ENCODE measurements at places on chromosomes 2 and 18.

- DNase-seq, result no peak
These were observed 611.8 kb upstream of the FANCL start for GRCh38 chr2:58852905-58853304.

- no peak for DNase-seq
These were observed 329.3 kb downstream of the INSIG2 start for GRCh38 chr2:118417406-118418120.

DNA sequence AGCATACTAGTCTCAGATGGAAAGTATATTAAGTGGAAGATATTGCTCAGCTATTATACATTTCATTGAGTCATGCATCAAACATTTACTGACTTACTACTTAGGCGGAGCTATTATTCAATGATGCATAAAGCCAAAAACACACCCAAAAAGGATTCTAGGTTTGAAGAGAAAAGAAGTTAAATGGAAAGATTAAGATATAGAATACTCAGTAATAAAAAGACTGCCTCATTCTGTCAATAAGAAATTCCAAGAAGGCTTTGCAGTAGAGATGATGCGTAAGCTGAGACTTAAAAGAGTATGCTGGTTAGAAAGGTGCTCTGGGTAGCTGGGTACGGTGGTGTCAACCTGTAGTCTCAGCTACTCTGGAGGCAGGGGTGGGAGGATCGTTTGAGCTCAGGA, 27.6 kb downstream of the STK17B start:
- DNase-seq, result no peak

DNA sequence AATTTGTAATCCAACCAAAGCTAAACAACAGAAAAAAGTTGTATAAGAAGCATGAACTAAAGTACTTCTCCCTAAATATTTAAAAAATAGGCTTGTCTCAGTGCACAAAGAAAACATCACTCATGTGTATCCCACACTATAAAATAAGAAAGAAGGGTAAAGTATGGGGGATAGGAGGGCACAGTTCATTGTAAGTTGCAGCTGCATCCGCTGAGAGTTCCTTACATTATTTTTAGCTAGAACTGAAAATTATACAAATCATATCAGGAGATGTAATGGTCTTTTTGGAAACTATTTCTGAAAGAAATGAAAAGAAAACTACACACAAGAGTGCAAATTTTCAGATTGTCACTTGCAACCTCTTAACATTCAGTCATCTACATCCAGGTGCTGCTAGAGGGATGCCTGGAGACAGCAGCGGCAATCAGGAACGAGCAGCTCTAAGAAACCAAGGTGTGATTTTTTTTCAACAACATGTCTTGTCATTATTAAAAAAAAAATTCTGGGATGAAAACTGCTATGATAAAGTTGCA, 273.6 kb downstream of the ASXL3 start:
- DNase-seq, result no peak

DNA sequence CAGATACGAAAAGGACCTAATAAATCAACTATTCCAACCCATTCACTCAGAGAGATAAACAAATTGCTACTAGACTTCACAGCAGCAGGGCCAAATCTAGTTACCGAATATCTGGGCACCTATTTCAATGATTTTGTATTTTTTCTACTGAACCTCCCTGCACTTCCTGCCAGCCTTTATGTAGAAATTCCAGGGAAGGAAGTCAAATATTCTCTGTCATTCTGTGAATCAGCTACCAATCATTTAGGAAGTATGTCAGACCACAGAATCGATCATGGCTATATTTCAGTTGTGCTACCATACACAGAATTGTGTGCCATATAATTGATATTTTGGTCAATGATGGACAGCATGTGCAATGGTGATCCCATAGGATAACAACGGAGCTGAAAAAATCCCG, 109.6 kb upstream of the SPOPL start:
- no peak for DNase-seq

GRCh38 chr2:118638453-118638852, 209.0 kb downstream of the EN1 start:
- DNase-seq, result no peak

DNA sequence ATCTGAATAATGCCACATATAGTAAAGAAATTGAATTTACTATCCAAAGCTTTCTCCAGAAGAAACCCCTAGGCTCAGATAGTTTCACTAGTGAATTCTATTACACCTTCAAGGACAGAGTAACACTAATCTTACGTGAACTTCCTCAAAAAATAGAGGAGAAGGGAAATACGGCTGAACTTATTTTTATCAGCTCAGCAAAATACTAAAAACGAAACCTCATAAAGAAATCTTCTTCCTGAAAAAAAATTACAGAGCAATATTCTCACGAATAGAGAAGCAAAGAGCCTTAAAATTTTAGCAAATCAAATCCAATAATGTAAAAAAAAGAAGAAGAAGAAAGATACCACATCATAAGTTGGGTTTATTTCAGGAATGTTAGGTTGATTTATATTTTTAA, 14.7 kb downstream of the CAPN13 start:
- DNase-seq, result no peak

GRCh38 chr2:220275454-220275853, 648.0 kb downstream of the SLC4A3 start:
- no peak for DNase-seq

DNA sequence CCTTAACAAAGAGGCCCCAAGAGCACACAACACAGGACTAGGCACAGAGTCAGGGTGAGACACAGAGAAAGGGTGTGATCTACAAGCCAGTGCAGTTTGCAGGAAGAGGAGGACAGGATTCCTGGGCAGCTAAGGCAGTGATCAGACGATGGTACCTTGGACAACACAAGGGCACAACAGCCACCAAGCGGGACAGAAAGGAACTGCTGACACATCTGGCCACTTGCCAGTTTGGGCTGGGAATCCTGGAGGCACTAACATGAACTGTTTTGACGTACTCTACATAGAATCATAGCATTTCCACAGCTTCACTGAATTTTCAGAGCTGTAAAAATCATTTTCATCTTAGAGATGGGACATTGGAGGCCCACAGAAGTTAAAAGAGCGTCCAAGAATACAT, 221.5 kb upstream of the SLC35G4 start:
- DNase-seq, result no peak

GRCh38 chr18:69948919-69949537, 1.4 kb upstream of the CD226 start:
- DNase-seq, result peak; percentile 54

DNA sequence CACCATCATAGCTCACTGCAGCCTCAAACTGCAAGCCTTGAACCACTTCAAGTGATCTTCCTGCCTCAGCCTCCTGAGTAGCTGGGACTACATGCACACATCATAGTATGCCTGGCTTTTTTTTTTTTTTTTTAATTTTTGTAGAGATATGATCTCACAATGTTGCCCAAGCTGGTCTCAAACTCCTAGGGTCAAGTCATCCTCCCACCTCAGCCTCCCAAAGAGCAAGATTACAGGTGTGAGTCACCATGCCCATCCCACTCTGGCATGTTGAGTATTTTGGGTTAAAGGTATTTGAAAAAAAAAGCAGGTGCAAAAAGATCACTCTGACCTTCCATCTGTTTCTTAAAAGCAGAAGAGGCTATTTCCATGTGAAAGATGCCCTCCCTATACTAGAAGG, 86.4 kb upstream of the FZD7 start:
- no peak for DNase-seq

GRCh38 chr18:27314996-27315395, 129.9 kb upstream of the CHST9 start:
- DNase-seq, result no peak

DNA sequence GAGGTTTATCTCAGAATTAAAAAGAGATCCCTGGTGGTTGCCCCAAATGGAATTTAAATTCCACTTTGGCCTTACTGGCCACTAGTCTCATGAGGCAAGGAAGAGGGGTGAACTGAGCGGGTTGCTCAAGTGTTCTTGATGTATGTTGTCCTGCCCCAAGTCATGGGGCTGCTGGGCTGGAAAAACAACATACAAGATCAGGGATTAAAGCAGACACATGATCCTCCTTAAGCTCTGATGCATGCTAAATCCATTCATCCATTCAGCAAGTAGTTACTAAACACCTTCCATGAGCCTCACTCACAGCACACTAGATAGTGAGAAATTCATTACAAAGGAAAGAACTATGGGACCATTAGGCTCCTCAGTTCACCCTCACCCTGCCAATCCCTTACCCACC, 196.3 kb downstream of the MREG start:
- no peak for DNase-seq

GRCh38 chr2:47195148-47195547, 40.0 kb upstream of the STPG4 start:
- DNase-seq, result no peak

- DNase-seq, result no peak
These were observed 173.3 kb upstream of the PIEZO2 start for GRCh38 chr18:11322716-11323115.

DNA sequence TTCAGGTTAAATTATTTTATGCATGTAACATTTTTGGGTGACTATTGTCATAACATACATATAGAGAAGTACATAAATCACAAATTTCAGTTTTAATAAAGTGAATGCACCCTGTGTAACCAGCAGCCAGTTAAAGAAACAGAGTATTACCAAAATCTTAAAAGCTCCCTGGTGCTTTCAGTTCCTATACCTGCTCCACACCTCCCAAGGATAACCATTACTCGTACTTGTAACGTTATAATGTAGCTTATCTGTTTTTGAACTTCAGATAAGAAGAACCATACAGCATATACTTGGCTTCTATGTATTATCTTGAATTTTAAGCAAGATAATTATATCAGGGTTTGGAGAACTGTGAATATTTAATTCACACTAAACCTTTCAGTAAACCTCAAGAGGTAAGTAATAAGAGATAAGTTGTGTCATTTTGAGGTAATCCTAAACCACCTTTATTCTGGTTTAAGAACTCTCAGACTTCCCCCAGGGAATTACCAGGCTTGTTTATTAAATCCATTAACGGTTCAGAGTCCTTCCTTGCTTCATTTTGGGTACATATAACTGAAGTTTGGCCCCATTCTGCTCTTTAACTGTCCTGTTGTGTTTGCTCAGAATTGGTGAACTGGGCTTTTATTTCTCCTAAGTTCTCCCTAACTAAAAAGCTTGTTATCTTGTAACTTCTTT, 58.6 kb downstream of the LCLAT1 start:
- no peak for DNase-seq

DNA sequence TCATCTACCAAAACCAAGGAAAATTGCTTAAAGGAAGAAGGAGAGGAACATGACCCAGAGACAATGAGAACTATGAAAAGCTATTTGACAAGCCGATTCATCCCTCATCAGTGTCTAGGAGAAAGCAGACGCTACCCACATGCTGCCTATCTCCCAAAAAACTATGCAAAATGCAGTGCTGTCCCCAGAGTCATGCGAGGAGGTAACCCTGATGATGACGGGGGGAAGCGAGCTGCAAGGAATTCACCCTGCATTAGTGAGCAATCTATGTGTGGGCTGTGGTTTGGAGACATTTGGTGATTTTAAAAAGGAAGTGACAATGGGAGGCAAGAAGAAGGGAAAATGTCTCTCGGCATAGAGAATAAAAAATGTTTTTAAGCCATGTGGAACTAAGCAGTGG, 472.7 kb downstream of the CMPK2 start:
- no peak for DNase-seq

GRCh38 chr2:188677142-188677541, 297.0 kb upstream of the COL3A1 start:
- DNase-seq, result no peak

- no peak for DNase-seq
These were observed 72.6 kb downstream of the EMX1 start for GRCh38 chr2:72989770-72990556.

DNA sequence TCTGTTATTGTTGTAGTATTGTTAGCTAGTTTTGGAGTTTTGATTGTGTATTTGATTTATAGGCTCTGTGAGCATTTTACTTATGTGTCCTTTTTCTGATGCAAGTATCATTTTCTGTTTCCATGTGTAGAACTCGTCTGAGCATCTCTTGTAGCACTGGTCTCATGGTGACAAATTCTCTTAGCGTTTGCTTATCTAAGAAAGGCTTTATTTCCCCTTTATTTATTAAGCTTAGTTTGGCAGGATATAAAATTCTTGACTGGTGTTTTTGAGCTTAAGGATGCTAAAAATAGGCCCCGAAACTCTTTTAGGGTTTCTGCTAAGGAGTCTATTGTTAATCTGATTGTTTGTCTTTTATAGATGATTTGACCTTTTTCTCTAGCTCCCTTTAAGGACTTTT, 57.6 kb upstream of the THUMPD2 start:
- no peak for DNase-seq

- no peak for DNase-seq
These were observed 102.9 kb downstream of the TSN start for GRCh38 chr2:121858369-121858768.

DNA sequence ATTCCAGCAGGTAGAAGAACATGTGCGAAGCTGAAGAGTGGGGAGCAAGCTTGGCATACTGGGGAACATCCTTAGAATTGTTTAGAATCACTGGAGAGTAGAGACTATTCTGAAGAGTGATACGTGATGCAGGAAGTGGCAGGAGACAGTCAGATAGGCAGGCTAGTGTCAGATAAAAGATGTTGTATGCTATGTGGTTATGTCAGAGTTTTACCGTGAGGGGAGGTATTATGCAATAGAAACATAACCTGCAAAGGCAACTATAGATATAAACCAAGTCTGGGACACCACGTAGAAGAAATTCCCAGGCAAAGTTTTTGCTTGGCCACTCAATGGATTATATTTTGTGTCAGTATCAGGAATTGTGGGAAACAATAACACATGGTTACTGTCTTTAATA, 62.0 kb upstream of the ZSWIM2 start:
- no peak for DNase-seq

DNA sequence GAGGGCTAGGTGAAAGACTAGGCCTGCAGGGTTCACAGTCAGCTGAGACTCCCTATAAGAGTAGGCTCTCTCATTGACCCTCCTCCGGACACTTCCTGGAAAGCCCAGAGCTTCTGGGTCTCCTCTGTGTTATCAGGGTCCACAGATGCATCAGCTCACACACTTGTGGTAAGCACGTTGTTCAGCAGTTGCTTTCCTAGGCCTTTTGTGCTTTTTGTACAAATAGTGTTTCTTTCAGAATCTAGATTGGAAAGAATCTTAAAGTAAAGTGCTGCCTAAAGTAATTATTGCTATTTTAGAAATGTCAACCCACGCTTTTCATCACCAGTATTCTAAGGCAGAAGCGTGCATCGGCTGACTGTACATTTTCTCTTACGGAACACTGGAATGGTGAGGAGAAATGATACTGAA, 15.5 kb downstream of the SLC9A2 start:
- no peak for DNase-seq

- DNase-seq, result no peak
These were observed 50.8 kb downstream of the SUMO1 start for GRCh38 chr2:202187570-202187969.

GRCh38 chr2:134393075-134393461, 139.2 kb downstream of the MGAT5 start:
- no peak for DNase-seq

GRCh38 chr2:134220344-134220974, 33.4 kb upstream of the MGAT5 start:
- no peak for DNase-seq

DNA sequence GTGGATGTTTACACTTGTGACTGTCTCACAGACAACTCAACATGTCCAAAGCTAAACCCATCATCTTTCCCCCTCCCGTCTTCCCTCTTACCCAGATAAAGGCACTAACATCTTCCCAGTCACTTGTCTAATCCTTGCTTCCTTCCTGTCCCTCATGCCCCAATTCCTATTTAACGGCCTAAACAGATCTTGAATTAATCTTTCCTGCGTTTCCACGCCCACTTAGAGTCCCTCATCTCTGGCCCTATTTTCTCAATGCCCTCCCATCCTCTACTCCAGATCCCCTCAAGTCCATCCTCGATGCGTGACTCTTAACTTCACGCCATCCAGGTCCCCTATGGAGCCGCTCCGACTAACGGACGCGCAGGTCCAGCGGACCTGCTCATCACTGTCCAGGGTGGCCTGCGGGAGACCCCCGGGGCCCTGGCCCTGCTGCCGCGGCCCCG, 682 bp upstream of the SCLY start:
- DNase-seq, result no peak
